ENCODE measurements at places on chromosomes 13 and 19.

DNA sequence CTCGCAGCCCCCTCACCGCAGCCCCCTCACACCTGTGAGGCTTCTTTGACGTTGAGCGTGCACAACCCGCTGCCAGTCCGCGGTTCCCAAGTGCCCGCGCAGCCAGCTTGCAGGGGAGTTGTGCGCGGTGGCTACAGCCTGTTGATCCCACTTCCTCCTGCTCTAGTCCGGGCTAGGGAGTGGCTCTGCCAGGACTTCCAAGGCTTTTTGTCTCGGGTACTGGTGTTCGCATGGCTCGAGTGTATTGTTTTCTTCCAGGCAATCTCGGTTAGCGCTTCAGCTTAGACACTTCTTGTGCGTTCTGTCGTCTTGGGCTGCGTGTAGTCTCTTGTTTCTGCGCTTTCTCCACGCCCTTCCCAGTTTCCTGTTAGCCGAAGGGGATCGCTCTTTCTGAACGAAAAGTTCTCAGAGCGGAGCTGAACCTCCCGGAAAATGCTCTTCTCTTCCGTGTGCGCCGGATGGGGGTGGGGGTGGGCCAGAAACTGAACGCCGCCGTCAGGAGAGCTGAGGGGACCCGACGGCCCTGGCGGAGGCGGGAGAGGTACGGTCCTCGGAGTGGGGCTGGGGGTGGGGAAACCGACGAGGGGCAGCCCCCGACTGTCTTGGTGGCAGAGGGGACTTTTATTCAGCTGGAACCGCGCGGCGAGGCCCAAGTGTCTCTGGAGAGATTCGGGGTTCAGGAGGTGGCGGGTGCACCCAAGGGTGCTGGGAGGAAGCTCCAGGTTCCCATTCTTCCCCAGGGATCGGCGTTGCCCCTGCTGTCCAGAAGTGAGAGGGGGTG, 697 bp upstream of the DGKH start:
- peak; percentile 13 for DNase-seq

GRCh38 chr13:43990829-43991228, 111.1 kb downstream of the LACC1 start:
- DNase-seq: no peak

DNA sequence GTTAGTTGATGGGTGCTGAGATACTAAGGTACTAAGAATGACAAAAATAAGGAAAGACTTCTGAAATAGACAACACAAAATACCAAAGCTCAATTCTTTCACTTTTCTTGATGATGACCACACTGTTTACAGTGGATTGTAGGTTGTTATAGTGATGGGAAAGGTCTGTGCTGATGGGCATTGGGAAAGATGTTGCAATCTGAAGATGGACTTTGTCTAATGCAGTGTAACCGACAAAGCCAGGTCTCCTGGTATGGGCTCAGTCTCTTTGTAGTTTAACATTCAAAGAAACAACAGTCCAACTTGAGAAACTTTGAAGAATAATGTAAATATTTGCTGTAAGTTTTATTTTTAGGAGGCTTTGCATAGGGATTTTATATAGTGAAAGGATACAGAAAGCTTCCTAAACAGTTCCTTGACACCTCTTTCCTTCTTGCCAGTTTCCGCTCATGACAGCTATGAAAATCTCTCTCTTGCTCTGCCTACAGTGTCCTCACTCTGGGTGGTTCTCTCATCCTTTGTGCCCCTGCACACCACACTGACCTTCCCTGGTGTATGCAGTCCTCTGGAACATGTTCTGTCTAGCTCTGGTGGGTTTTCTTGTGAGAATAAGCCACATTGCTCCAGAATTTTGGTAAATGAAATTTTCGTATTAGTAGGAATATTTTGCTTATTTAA, 172.2 kb downstream of the KCNRG start:
- no peak for DNase-seq

DNA sequence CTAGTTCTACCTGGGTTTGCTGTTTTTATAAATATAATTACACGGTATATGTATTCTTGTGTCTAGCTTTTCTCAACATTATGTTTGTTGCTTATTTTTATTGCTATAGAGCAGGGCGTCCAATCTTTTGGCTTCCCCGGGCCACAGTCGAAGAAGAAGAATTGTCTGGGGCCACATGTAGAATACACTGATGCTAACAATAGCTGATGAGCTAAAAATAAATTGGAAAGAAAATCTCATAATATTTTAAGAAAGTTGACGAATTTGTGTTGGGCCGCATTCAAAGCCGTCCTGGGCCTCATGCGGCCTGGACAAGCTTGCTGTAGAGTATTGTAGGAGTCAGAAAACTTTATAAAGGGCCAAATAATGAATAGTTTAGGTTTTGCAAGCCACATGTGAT, 33.9 kb downstream of the GPR12 start:
- DNase-seq: no peak

DNA sequence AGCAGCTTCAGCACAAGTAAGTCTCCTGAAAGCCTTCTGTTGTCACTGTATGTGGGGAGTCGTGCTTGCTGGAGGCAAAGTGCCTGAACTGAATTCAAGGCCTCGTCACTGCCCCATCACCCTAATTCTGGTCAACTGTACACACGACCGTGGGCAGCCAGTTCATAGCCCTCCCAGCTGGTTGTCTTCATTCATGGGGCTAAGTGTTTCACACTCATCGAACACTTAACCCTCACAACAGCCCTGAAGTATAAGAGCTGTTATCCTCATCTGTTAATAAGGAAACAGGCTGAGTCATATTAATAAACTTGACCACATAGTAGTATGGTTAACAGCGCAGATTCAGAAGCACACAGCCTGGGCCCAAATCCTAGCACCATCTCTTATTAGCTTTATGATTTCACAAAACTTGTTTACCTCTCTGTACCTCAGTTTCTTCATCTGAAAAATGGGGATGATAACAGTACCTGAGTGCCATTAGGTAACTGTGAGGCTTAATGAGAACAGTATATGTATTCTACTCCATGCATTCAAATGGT, 66.7 kb downstream of the CDADC1 start:
- no peak for DNase-seq

DNA sequence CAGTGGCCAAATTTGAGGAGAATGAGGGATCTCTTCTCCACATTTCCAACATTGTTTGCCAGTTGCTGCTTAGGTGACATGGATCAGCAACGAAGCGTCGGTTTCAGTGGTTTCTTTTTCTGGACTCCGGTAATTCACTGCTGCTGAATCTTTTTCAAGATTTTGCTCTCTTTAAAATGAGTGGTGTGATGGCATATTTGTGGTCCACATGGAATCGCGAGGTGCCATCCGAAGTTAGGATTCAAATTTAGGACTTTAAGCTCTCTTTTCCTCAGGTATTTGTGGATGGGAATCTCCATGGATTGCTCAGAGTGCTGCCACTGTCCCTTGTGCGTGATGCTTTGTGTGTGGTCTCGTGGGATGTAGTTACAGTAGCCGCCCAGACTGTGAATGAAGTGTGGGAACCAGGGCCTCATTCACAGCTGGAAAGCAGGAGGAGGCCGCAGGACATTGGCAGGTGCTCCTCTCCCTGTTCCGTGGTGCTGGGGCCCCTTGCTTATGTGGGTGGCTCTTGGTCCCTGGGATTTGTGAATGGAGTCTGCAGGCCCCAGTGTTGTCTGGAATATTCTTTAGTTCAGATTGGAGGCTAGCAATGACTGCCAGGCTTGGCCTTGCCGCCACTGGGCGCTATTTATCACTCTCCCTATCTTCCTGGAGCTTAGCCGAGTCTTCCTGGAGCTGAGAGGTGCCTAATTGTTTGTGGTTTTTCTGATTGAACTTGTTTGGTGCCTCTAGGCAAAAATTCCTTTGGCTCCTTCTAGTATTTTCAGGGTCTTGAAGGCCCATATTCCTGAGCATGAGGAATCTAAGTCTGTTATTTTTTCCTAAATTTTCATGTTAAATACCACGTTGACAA, 1.5 kb downstream of the ILF3 start:
- DNase-seq: no peak

- DNase-seq: no peak
These were observed 13.2 kb downstream of the NUCB1 start for GRCh38 chr19:48913114-48913889.

Measured in activated T-helper 1 cell treated with anti-CD3 and anti-CD28 coated beads, Interleukin-12 subunit alpha, Interleukin-12 subunit beta, Interleukin-2, Interleukin-4 antibody, amounts not matched to agents 30 ng/mL and 10 ng/mL and 1 ng/mL, durations not matched to agents 14 hours and 24 hours and 36 hours (primary cell).